Stimulated activated CD8-positive, alpha-beta memory T cell treated with anti-CD3 and anti-CD28 coated beads, Interleukin-2, amount 100 ng/mL, for 48 hours (primary cell): ENCODE measurements at places on chromosomes 2 and 18.
A peak's percentile ranks its signal among the peaks of the same experiment; 100 is the strongest.

DNA sequence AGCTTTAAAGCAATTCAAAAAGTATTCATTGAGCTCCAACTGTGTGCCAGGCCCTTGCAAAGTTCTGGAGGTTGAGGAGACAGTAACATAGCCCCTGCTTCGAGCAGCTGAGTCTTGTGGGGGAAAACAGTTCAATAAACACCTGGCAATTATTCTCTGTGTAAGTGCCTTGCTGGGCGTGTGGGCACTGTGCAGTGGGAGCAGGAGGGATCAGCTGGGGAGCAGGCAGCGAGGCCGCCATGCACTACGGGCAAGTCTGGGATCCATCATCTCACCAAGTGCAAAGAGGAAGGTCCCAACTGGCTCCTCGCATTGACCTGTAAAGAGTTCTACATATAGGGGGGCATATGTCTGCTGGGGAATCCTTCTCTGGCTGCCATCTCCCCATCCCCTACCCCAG, 342.2 kb upstream of the HS6ST1 start:
- no peak for DNase-seq

DNA sequence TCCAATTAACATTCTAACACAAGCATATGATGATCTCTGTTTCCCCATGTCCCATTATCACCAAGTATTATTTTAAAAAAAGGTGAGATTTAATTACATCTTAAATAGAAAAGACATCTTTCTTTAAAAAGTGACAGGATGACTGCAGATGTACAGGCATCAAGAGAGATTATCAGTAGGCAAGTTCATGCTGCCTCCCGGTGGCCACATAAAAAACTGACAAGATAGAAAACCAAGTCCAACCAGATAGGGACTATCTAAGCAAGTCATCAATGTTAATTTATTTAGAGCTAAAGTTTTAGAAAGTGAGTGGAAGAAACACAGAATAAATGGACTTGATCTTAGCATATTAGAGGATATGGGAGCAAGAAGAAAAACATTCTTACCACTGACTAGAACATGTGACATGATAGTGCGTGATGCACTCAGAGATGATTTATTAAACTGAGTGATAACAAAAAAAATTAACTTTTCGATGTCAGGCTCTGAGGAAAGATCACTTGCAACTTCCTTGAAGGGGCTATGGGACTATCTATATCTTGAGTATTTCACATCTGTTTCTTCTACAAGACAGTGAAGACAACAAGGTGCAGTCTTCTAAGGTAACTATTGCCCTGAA, 5.4 kb upstream of the TDRD15 start:
- no peak for DNase-seq

GRCh38 chr2:40474306-40474705, 22.4 kb upstream of the SLC8A1 start:
- no peak for DNase-seq

DNA sequence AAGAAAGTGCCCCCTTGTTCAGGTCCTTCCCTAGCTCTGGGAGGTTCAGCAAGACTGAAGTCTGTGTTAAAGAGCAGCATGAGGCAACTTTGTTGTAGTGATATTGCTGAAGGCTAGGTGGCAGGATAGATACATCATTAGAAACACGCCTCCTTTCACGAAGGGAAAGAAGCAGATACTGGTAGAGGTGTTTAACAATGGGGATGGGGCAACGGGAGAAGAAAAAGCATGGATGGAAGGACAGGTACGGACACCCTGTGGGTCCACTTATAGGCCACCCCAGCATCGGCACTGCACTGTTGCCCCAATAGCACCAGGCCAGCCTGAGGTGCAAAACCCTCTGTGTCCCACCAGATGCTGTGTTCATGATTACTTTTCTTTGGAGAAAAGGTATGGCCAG, 3.5 kb upstream of the IGFBP5 start:
- no peak for DNase-seq

GRCh38 chr2:32702303-32703064, 74.6 kb downstream of the TTC27 start:
- no peak for DNase-seq

DNA sequence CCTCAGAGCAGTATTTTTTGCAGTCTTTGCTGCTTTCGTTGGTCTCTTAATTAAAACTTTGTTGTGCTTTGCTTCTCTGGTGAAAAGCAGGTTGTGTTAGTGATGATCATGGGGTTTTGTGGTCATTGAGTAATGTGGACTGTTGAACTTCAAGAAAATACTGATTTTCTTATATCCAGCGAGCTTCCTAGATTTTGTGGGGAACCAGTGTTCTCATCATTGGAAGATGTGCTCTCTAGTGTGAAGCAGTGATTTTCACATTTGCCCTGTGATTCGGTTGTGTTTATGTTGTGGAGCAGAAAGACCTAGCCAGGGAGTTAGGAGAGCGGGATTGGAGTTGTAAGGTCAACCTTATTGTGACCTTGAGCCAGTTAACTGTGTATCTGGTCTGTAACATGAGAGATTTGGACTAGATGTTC, 12.4 kb downstream of the ASAP2 start:
- no peak for DNase-seq

- no peak for DNase-seq
These were observed 124.1 kb downstream of the ANKRD30BL start for GRCh38 chr2:132037527-132038178.

- no peak for DNase-seq
These were observed 8.2 kb downstream of the NFATC1 start for GRCh38 chr18:79403723-79404566.

GRCh38 chr18:59139291-59139614, 431 bp upstream of the SEC11C start:
- peak; percentile 88 for DNase-seq

DNA sequence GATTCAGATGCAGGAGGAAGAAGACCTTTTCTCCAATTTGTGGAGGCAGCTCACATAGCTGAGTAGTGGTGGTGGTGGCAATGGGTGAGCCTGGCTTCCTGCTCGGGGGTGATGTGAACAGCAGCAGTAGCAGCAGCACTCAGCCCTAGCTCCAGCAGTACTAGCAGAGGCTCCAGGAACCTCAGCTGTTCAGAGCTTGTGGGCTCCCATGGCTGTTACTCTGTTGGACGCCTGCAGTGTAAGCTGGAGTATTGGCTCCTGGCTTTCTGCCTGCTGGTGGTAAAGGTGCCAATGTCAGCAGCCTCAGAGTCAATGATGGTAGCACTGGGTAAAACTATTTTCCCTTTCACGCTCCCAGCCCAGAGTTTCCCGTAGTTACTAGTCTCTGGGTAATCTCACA, 3.1 kb upstream of the SEH1L start:
- DNase-seq: no peak

GRCh38 chr2:66583881-66584280, 149.0 kb downstream of the MEIS1 start:
- no peak for DNase-seq

GRCh38 chr2:62706721-62707521, 1.4 kb downstream of the EHBP1 start:
- DNase-seq: no peak

- no peak for DNase-seq
These were observed 4.6 kb upstream of the ATOH8 start for GRCh38 chr2:85748985-85749875.
